ENCODE measurements at places on chromosomes 13 and 19.

DNA sequence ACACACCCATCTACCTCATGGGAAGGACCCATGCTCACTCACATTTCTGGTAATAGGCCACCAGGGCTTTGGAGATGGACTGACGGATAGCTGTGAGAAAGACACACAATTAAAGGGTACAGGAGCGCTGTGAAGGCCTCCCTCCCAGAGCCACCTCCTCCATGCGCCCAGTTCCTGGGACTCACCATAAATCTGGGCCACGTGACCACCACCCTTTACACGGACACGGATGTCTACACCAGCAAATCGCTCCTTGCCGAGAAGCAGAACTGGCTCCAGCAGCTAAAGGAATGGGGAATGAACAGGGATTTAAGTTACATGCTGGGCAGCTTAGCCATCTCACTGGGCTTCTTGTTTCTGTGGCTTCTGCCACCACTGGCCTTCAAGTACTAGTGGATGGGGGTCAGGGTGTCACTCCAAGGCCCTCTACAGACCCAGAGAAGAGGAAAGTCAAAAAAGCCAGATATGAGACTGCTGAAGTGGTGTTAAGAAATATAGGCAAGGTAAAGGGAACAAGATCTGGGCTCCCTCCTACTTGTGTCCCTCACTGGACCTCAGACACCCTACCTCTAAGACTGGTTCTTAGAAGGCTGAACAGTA, 2.2 kb downstream of the RPS16 start:
- DNase-seq = no peak

DNA sequence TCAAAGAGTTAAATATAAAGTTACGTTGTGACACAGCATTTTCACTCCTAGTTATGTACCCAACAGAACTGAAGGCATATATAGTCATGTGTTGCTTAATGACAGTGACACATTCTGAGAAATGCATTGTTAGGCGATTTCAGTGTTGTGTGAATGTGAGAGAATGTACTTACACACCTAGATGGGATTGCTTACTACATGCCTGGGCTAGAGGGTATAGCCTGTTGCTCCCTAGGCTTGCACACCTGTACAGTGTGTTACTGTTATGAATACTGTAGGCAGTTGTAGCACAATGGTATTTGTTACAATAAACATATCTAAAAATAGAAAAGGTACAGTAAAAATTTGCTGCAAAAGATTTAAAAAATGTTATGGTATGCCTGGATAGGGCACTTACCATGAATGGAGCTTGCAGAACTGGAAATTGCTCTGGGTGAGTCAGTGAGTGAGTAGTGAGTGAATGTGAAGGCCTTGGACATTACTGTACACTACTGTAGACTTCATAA, 89.2 kb downstream of the DHRS12 start:
- DNase-seq = no peak

DNA sequence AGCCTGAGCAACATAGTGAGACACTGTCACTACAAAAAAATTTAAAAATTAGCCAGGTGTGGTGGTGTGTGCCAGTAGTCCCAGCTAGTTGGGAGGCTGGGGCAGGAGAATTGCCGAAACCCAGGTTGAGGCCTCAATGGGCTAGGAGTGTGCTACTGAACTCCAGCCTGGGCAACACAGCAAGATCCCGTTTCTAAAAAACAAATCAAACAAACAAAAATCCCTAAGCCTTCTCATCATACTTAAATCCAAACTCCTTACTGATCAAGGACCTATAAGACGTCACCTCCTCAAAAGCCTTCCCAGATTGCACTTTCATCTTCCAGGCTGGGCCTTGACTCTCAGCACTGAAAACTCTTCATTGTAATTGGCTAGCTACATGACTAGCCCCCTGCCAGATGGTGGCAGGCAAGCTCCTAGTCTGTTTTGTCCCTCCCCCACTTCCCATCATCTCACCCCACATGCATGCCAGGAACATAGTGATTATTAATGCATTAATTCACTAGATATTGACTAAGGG, 17.5 kb upstream of the NANOS3 start:
- peak; percentile 36 for DNase-seq

GRCh38 chr19:7618771-7619510, 10.4 kb downstream of the XAB2 start:
- DNase-seq = peak; percentile 33

DNA sequence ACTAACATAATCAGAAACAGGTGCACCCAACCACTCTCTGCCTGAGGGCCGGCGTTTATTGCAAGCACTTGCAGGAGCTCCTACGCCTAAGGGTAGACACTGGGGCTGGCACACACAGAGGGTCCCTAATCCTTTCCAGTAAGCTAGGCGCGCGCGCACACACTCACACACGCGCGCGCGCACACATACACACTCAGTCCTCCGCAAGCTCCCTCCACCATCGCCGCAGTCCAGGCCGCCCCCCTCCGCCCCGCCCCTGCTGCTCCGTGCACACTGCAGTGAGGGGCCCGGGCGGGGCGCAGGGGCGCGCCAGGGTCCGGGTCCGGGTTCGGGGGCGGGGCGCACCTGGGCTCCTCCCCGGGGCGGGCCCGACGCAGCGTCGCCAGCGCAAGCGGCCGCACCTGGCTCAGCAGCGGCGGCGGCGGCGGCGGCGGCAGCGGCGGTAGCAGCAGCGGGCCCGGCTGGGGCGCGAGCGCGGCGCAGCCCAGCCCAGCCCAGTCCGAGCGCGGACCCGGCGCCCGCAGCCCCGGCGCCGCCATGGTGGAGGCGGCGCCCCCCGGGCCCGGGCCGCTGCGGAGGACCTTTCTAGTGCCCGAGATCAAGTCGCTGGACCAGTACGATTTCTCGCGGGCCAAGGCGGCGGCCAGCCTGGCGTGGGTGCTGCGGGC, at the start of gene CAMSAP3:
Gene CAMSAP3 (plus strand): TSS at position 398 of the 668 bp plus-strand sequence. CDS start 140 bp downstream, at position 538.
- peak; percentile 69 for DNase-seq

DNA sequence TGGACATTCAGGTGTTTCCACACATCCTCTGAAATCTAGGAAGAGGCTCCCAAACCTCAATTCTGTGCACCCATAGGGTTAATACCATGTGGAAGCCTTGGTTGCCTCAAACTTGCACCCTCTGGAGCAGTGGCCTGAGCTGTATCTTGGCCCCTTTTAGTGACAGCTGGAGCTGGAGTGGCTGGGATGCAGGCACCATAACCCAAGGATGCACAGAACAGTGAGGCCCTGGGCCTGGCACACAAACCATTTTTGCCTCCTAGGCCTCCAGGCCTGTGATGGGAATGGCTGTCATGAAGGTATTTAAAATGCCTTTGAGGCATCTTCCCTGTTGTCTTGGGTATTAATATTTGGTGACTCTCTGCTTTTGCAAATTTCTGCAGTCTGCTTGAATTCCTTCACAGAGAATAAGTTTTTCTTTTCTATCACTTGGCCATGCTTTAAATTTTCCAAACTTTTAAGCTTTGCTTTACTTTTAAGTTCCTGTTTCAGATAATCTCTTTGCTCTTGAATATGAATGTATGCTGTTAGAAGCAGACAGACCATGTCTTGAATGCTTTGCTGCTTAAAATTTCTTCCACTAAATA, 1594.5 kb upstream of the PCDH20 start:
- DNase-seq = no peak

GRCh38 chr19:41263042-41263849, 926 bp upstream of the HNRNPUL1 start:
- no peak for DNase-seq

DNA sequence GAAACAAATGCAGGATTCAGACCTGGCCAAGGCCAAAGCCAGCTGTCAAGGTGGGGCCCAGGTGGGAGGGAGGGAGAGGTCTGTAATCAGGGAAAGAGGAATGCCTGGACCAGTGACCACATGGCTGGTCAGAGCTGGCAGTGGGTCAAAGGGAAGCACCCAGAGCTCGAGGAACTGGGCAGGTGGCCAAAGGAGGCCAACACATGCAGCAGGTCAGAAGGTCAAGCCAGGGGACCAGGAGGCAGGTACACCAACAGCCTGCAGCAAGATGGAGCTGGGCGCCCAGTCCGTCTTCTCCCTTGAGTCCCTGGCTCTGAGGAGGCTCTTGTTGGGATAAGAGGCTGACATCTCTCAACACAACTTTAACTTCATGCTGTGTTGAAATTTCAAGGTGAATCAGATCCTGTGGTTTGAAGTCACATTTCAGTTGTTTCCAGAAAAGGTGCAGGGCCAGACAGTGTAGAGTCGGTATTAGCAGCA, 17.1 kb downstream of the GPATCH1 start:
- no peak for DNase-seq

DNA sequence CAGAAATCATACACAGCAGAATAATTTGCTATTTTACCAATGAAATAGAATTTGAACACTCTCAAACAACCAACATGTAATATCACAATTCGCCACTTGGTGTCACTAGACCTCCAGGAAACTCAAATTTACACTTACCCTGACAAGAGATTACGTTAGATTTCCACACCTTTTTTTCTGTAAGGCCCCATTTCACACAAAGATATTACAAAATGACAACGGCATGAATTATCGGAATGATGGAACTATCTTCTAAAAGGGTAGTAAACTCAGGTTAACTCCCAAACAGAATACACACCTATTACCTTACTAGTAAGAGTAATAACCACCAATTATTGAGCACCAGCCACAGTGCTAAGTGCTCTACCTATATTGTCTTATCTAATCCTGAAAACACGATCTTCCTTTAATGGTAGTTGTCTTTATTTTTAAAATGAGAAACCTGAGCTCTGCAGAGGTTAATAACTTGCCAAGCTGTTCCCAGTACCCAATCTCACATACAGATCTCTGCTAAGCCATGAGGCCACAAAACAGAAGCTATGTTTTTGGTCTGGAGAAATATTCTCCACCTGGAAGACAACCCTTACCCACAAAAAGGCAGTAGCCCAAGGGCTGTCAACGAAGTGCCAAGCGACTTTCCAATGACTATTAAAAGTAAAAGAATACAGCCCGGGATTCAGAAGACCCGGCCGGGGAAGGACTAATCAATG, 152.4 kb downstream of the DCLK1 start:
- peak; percentile 63 for DNase-seq

DNA sequence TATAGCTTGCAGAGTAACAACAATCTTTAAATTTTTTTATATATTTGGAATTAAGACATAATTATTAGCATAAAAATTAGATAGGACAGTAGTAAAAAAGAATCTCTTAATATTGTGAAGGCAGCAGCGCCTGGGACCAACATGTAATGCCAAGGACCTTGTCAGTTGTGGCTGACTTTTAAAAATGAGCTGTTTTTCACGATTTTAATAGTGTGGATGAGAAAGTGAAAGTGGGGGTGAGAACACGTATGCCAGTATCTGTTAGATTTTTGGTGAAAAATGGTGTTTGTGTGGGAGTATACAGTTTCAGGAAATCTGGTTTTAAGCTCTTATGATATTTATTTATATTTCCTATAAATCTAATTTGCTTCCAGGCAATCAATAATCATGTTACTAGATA, 125.2 kb downstream of the LMO7 start:
- no peak for DNase-seq

- peak; percentile 7 for DNase-seq
These were observed 927 bp upstream of the TSHZ3 start for GRCh38 chr19:31350033-31350692.

- DNase-seq = no peak
These were observed 614.8 kb downstream of the DACH1 start for GRCh38 chr13:71252184-71252704.

DNA sequence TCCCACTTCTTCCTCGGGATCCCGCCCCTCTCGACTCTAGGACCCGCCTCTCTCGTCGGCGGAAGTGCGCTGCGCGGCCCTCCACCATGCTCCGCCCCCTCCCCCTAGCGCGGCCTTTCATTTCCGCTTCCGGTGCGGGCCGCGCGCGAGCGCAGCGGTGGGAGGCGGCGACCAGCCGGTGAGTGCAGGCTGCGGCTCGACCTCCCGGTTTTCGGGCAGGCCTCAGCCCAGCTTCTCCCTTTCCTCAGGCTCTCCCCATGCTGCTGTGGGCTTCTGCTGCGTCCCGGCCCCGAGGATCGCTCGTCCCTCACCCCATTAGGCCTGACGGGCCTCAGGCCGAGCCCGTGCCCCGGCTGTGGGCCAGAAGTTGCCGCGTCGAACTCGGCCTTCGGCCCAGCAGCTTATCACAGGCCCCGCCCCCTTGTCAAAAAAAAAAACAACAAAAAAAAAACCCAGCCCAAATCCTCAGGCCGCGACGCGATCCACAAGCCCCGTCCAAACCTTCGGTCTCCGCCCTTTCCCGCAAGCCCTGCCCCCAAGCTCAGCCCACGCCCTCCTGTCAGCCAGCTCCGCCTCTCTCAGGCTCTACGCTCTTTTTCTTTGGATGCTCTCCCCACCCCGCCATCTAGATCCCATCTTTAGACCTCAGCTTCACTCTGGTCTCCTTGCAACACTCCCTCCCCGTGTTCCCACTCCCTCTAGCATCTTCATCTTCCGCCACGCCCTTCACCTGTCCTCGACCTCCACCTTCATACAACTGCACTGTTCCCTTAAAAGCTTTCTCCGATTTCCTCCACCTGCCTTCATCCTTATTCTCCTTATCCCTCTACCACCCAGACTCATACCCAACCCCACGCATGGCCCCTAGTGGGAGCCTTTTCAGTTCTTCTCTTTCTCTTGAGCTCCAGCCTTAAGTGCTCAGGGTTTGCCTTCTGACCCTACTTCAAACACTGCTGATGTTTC, at the start of gene CLASRP:
Gene CLASRP (plus strand): TSS at position 115 of the 963 bp plus-strand sequence. CDS start 1,168 bp downstream, outside the sequence.
- DNase-seq = peak; percentile 82

- DNase-seq = no peak
These were observed 39.2 kb upstream of the CYP2A7 start for GRCh38 chr19:40921005-40921897.

DNA sequence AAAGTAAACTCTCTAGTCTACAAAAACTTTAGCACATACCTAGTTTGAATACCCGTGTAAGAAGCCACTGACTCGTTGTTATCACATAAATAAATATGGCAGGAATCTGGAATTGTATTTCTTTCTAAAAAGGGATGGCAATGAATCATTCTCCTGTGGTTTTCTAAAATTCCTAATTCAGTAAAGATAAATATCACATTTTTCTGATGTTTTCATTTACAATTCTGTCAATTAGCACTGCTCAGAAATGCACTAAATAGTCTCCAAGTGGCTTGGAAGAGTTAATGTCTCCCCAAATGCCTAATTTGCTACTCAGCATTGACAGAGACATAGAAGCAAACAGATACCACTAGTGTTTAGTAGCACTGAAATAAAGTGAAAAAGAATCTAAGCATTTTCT, 547.7 kb upstream of the SLITRK1 start:
- DNase-seq = no peak

DNA sequence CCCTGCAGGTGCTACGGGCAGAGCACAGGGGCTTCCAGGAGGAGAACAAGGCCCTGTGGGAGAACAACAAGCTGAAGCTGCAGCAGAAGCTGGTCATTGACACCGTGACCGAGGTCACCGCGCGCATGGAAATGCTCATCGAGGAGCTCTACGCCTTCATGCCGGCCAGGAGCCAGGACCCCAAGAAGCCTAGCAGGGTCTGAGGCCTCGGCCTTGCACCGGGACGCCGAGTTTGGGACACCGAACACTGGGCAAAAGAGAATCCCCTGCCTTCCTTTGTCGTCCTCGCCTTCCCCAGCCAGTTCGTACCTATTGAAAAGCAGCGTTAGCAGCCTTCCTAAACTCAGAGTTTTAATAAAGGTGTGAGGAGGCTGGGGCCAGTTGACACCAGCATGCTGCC, 12.1 kb downstream of the CBY2 start:
- no peak for DNase-seq
